ENCODE measurements at places on chromosomes 4 and X. TPM values are rescaled to one million over a fixed set of nuclear protein-coding genes. Genes with fewer than 3 reads are reported as not detected.

DNA sequence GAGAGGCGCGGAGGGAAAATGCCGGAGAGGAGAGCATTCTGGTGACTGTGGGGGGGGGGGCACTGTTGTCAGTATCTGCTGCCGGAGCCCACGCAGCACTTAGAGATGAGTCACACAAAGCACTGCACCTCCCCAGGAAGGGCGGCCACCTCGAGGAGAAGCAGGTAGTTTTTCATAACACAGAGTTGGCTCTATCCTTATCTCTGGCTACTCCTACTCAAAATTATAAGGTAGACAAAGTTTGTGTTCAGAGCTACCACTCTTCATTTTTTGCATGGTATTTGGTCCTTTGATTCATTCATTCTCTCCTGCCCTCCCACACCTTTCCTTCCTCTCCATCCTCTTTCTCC is 76.2 kb upstream of the SCOC start:
- DNase-seq = peak; percentile 39
- peaks cover 22% of the 10 kb centered on the region for H3K4me1 ChIP-seq
- no peak overlapping the region for H3K4me3 ChIP-seq

The FAM184B gene
- 0.54 TPM for total RNA-seq

DNA sequence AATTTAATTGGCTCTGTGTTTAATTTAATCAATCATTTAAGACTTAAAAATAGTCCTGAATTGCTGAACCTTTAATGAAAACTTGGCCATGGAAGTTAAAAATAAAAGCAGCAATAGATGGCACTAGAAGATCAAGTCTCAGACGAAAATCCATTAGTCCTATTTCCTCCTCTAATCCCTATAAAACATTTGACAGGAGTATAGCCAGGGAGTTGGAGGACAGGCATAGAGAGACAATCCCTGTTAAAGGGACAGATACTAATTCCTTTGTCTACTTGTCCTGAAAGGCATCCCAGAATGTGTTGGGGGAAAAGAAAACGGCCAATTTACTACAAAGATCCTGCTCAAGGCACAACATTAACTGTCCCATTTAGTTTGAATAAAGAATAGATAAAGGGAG is 276.3 kb upstream of the TACR3 start:
- H3K4me3 ChIP-seq = peak overlapping the region; percentile 17
- peak overlapping the region; percentile 43 for H3K27ac ChIP-seq
- no peaks in the 10 kb centered on the region for H3K36me3 ChIP-seq
- peaks cover 4% of the 10 kb centered on the region for H3K4me1 ChIP-seq
- peak; percentile 4 for DNase-seq

The SOD3 gene
- total RNA-seq = 12.0 TPM

Data from astrocyte (in vitro differentiated cells and primary cell).